Stimulated activated CD8-positive, alpha-beta memory T cell treated with anti-CD3 and anti-CD28 coated beads, Interleukin-4, amount 100 ng/mL, for 1 hour (primary cell): ENCODE measurements at places on chromosomes 3 and 15.
A peak's percentile ranks its signal among the peaks of the same experiment; 100 is the strongest.

GRCh38 chr3:184549796-184550577, 11.6 kb upstream of the EPHB3 start:
- no peak for DNase-seq

DNA sequence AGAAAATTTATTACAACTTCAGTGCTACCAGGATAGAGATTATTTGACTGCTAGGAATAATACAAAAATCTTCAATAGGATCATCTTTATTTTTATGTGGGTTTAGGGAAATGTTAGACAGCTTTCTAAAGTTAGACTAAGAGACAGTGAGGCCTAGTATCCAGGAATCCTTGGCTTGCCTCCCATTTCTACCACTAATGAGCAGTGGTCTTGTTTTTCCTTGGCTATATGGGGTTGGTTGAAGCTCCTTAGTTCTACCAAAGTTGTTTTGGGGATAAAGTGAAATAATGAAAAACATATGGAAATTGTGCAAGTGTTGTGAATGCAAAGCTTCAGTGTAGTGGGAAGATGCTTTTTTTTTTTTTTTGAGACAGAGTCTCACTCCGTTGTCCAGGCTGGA, 16.8 kb downstream of the AP4E1 start:
- no peak for DNase-seq

DNA sequence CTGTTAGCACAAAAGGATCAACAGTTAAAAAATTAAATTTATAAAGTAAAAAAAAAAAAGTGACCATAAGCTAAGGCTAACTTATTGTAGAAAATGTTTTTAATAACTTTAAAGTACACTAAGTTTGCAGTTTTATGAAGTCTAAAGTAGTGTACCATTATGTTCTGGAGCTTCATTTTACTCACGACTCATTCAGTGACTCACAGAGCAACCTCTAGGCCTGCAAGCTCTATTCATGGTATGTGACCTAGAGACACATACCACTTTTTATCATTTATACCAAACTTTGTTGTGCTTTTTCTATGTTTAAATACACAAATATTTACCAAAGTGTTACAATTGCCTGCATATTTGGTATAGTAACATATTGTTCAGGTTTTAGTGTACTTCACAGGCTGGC, 1552.3 kb downstream of the OTOL1 start:
- DNase-seq, result no peak

DNA sequence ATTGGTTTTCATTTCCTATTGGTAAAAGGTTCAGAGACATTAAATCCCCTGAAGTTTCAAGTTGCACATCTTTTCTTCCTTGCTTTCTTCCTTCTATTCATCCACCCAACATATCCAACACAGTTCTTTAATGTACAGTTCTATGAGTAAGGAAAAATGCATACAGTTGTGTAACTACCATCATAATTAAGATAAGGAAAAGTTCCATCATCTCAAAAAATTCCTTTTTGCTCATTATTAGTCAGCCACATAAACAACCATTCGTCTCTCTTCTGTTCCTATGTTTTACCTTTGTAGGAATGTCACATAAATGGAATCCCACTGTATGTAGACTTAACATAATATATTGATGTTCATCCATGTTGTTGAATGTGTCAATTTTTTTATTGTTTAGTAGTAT, 211.1 kb upstream of the ADAMTS9 start:
- no peak for DNase-seq

DNA sequence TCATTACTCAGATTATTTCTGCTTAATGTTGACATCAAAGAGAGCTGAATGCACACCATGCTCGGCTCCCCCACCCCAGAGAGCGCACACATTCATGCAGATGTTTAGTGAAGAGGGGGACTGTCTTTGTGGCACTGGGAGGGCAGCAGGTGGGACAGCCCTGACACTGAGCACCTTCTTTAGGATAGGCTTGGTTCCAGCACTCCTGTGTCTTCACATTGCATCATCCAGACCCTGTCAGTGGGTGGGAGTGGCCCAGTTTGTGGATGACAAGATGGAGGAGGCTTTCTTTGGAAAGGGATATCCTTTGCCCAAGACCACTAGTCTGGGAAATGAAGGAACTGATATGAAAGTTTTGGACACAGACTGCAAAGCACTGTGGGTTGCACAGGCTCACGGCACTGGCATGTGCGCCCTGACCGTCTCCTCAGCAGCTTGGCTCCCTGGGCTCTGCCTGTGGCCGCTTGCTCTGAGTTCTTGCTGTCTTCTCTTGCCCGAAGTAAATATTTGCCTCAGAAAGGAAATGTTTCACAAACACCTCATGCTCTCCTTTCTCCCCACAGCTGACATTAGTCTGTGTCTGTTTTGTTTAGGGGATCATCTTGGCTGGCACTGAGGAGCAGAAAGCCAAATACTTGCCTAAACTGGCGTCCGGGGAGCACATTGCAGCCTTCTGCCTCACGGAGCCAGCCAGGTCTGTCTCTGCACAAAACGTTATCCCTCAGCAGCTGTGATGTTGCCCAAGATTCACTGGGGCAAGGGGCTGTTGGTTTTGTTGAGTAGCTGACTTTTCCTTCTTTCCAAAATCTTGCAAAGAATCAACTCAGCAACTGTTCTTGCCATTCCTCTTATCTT, 16.6 kb downstream of the ACAD9 start:
- no peak for DNase-seq

GRCh38 chr3:179929091-179929529, 107.6 kb downstream of the PEX5L start:
- peak; percentile 9 for DNase-seq

GRCh38 chr3:192481638-192482037, 245.7 kb downstream of the FGF12 start:
- DNase-seq, result no peak
